ENCODE measurements at places on chromosomes 2 and 18.
A peak's percentile ranks its signal among the peaks of the same experiment; 100 is the strongest.

GRCh38 chr2:41965173-41965908 lies 82.5 kb upstream of the PKDCC start:
- no peak for DNase-seq

- DNase-seq = no peak
These were observed 94.8 kb upstream of the B3GNT7 start for GRCh38 chr2:231300722-231301076.

DNA sequence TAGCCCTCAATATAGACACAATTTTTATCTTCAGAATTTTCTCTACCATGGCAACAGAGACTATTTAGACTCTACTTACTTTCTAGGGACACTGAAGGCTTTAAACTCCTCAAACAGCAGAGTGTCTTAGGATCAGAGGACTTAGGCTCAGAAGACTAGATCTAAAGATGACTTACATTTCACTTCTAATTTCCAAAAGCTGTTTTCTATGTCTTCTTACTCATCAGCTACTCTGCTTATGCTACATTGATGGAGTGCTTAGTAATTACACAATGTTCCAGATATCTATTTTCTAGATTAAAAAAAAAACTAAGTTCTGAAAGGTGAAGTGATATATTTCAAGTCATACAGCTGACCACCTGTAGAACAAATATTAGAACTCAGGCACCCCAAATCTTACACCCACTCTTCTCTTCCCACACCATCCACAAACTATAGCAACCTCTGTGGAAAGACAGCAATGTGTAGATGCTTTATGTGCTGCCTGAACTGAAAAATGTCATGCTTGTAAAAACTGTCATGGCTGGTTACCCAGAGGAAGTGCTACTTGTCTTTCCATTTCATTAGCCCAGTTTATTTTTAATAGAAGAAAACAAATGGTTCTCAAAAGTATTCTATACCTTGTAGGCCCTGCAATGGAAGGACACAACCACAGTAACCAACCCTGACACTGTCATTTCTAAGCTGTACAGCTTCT lies 831.0 kb upstream of the ACVR2A start:
- no peak for DNase-seq

DNA sequence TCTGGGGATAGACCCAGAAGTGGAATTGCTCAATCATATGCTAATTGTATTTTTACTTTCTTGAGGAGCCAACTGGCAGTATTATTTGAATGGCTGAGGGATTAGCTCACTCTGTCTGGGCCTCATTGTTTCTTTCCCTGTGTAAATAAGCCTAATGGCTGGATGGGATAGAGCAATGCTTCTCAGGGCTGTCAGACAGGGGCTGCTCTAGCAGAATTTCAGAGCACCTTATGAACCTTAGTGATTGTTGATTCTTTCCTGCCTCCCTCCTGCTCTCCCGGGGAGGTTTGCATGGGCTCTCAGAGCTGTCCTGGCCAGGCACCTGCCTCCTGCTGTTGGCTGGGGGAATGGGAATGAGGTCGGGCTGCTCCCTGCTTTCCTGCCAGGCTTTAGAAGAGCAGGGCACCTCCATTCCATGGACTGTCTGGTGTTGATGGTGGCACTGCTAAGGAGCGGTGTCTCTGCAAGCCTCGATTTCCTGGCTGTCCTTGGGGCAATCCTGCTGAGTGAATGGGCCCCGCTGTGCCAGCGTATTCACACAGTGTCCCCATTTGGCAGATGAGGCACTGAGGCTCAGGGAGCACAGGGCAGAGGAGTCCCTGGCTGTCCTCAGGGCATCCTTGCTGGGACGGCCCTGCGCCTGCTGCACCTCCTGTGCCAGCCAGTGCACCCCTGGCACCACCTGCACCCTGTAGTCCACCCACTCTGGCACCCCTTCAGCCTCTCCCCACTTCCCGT lies 468.2 kb upstream of the HS6ST1 start:
- DNase-seq = no peak

DNA sequence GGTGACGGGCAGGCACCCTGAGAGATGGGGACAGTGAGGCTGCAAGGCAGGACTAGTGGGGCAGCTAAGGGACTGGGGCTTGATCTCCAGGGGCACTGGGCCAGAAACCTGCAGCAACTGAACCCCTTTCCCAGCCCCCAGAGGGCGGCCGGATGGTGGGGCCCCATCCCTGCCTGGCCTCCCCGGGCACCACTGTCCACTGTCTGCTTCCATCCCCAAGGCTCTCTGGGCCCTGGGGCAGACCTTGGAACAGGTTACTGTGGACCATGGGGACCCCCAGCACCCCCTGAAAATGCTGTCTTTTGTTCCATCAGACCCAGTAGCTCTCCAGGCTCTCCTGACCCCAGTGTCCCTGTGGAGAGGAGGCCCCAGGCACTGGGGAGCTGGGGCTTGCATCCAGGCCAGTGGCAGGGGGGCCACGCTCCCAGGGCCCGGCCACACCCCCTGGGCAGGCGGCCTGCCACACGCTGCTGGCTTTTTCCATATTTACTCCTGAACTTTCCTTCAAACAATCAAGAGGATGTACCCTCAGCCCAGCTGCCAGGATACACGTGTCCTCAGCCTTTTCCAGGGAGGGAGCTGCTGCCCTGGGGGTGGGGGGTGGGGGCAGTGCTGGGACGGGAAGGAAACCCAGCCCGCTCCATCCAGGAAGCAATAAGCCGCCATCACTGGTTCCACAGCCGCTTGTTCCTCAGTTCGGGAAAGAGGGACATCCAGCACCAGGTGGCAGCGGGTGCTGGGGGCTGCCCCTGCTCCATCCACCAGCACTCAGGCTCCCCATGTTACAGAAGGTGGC lies 102.3 kb upstream of the ODC1 start:
- DNase-seq = no peak

- DNase-seq = no peak
These were observed 1261.7 kb downstream of the DSC3 start for GRCh38 chr18:29780816-29781215.

GRCh38 chr18:11992096-11992790 lies 10.9 kb downstream of the IMPA2 start:
- DNase-seq = no peak

DNA sequence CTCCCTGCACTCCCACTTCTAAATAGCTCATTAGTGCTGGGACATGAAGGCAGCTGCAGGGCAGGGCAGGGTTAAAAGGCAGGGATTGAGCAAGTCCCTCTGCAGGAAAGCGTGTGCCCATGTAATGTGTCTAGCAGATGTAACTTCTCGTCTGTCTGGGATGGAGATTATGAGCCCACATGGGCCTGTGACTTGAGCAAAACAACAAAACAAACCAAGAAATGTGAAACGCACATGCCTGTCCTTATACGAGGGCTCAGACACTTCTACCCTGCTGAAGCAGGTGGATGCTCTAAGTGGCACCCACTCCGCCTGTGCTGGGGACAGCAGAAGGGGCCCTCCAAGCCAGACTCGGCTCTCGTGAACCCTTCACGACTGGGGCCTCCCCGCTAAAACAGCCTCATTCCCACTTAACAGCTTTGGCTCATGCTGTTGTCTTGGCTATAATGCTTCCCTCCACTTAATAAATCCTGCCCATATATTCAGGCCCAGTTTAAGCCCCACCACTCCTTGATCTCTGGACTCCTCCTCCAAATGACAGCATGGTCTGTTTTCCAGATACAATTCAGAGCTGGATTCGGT lies 40.9 kb downstream of the TMEM247 start:
- no peak for DNase-seq

DNA sequence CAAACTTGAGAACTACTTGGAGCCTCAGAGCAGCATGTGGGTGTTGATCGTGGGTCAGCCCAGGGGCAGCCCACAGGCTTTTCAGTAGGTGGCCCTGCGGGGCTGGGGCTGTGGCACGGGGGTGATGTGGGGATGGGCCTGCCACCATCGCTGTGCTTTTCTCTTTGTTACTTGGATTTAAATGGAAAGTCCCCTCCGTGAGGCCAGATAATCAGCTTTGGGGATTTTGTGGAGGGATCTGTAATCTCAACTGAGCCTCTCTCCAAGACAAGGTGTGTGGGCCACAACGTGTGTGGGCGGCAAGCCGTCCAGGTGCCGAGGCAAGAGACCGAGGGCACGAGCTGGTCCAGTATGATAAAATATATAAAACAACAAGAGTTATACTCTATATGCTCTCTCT lies 16.7 kb downstream of the COLEC11 start:
- no peak for DNase-seq

DNA sequence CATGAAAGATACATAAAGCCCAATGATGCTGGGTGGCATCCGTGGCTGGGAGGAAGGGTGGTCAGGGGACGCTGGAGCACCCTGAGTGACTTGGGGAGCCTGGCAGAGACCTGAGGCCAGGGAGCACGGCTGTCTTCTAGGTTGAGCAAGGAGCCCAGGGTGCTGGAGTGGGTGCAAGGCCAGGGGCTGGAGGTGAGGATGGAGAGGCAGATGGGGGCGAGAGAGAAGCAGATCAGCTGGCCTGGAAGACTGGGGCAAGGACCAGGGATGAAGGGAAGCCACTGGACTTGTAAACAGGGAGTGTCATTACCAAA lies 52.2 kb downstream of the FAM178B start:
- DNase-seq = no peak

DNA sequence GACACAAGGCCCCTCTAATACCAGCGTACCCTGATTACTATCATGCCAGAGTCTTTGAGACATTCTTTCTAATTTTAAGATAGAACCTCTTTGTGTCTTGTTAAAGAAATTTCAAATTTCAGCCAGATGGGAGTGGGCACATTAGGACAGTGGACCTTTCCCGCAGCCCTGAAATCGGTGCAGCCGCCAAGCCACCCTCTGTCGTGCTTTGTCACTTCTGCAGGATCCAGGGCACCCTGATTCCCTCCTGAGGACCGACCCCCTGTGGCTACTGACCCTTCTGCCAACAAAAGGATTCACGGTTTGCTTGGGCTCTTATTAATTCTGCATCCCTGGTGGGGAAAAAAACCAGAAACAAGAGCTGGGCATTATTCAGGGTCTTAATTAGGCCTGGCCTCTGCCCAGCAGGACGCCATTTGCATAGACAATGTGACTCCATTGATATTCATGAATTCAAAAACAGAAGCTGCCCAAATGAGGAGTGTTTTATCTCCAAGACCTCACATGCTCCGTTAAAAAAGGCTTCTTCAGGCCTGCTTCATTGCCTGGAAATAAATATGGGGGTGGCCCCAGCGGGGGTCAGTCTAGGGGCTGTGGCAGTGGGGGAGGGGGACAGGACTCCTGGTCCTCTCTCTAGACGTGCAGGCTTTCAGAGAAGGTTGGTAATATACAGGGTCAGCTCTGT lies 116.9 kb downstream of the ALPK2 start:
- DNase-seq = no peak

- DNase-seq = no peak
These were observed 97.6 kb upstream of the SEC11C start for GRCh38 chr18:59041819-59042815.

DNA sequence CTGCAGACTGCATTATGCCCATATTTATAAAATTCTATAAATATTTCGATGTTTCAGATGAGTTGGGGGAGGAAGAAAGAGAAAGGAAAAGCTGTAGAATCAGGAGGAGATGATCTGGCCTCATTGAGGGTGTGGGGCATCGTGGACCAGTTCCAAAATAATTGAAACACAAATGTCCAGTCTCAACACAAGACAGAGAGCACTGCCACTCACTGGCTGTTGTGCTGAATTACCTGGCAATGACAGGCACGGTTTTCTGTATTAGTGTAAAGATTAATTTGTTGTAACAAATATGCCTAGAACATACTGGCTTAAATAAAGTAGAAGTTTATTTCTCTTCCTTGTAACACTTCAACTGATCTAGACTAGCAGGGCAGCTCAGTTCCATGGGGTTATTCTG lies 24.1 kb downstream of the POLE4 start:
- DNase-seq = no peak

- DNase-seq = no peak
These were observed 150.2 kb downstream of the TMEFF2 start for GRCh38 chr2:192044496-192044895.

GRCh38 chr2:45043174-45043573 lies 33.9 kb upstream of the SIX2 start:
- DNase-seq = no peak

GRCh38 chr2:119810049-119810630 lies 50.4 kb downstream of the PTPN4 start:
- DNase-seq = no peak

DNA sequence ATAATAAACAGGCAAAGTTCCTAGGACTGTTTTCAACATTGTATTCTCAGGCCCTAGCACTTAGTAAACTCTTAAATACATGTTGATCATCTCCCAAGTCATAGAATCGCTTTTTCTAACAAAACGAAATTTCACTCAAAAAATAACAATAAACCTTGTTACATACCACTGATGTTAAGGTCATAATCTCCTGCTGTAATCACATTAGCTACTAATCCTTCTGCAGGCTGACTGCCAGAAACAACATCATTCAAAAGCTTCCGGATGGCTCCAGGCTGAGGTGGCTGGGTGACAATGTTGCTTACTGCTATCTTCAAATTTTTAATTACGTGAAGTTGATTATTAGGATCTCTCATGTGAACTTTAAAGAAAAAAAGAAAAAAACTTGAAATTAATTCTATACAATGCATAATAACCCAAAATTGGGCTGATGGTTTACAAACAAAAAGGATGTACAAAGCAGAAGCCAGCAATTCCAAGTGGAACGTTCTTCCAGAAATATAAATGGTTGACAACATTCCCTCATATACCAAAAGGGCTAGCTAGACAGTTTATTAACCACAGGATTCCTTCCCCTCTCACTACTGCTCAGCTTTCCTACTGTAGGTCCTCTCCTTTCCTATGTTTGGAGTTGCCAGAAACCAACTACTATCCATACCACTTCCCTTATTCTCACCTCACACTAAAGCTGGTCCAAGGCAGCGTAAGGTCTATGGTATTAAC lies 11.6 kb downstream of the TRAPPC8 start:
- no peak for DNase-seq

DNA sequence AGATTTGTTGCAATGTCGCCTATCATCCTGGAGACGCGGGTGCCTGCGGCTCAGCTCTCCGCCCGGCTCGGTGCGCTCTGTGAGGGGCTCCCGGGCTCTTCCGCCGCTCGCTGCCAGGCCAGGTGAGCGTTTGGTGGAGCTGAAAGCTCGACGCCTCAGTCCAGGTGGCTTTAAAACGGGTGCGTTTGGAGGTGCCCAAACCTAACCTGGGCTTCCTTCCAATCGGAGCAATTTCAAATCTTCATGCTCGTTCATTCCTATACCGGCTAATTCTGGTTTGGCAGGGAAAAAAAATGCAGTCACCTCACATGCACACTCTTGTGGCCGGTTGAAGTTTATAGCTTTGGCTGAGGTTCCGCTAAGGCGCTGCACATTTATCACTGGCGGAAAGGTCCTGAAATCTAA lies at the start of gene SLC16A14:
Gene SLC16A14 (minus strand): TSS at position 274 of the 405 bp plus-strand sequence. CDS start 9,572 bp downstream, outside the sequence.
- peak; percentile 42 for DNase-seq

DNA sequence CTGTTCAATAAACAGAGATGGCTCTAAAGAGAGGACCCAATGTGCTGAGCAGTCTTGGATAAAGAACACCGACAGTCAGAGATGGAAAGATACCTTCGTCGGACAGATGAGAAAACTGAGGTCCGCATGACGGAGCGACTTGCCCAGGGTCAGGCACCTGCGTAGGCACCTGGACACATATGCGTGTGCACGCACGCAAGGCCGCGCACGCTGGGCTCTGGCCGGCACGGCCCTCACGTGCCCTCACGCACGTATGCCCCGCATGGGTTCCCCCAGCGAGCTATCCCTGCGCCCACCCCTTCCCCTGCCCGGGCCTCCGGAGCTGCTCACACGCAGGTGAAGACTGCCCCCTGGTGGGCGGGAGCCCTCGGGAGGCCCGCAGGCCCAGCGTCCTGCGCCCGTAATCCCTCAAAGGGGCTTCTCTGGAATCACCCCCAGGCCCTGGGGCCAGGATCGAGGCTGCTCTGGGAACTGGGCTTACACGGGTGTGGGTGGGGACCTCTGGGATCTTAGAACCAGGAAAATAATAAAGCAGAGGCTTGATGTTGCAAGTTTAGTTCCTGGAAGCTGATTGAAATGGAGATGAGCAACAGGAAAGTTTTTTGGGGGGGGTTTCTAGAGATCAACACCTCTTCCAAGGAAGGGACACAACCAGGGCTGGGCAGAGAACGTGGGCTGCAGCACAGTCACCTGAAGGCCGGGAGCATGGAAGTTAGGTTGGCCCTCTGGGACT lies 246.3 kb downstream of the TNS1 start:
- DNase-seq = peak; percentile 30
